SHP77 (cell line): ENCODE measurements at places on chromosomes 4 and X.

GRCh38 chrX:125005863-125006262, 313.8 kb upstream of the TEX13C start:
- no peak for DNase-seq

DNA sequence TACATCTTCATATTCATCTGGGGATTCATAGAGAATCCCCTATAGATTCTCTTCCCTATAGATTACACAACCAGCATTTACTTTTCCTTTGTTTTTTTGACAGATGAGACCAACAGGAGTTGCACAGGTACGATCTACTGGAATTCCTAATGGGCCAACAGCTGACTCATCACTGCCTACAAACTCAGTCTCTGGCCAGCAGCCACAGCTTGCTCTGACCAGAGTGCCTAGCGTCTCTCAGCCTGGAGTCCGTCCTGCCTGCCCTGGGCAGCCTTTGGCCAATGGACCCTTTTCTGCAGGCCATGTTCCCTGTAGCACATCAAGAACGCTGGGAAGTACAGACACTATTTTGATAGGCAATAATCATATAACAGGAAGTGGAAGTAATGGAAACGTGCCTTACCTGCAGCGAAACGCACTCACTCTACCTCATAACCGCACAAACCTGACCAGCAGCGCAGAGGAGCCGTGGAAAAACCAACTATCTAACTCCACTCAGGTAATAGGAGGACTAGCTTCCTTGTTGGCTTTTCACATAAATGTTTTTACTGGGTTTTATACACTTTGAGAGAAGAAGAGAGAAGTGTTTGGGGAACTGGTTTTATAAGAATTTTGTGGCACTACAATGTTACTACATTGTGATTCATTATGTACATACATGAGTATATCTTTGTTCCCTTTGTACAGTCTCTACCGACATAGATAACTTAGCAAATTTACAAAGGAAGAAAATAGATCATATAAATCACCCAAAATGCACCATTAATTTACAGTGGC, 137.2 kb downstream of the DIPK2B start:
- DNase-seq, result no peak

DNA sequence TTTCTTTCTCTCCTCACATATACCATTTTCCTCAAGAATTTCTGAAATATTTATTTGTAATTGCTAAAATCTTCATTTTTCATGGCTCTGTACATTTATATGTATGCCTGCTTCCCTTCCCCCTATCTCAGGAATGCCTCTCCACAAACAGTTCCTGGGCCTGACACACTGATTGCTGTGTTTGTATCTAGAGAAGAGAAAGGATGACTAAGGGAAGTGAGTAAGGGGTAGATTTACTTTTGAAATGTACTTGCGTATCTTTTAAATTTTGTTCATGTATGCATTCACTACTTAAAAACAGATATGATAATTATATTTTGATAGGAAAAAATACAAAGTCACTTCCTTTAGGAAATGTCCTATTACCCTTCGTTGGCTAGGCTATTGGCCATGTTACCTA, 790.8 kb downstream of the PCDH18 start:
- DNase-seq, result no peak

GRCh38 chrX:8204169-8204935, 33.3 kb upstream of the VCX2 start:
- no peak for DNase-seq

GRCh38 chrX:136214551-136214950, 36.6 kb downstream of the MAP7D3 start:
- no peak for DNase-seq

DNA sequence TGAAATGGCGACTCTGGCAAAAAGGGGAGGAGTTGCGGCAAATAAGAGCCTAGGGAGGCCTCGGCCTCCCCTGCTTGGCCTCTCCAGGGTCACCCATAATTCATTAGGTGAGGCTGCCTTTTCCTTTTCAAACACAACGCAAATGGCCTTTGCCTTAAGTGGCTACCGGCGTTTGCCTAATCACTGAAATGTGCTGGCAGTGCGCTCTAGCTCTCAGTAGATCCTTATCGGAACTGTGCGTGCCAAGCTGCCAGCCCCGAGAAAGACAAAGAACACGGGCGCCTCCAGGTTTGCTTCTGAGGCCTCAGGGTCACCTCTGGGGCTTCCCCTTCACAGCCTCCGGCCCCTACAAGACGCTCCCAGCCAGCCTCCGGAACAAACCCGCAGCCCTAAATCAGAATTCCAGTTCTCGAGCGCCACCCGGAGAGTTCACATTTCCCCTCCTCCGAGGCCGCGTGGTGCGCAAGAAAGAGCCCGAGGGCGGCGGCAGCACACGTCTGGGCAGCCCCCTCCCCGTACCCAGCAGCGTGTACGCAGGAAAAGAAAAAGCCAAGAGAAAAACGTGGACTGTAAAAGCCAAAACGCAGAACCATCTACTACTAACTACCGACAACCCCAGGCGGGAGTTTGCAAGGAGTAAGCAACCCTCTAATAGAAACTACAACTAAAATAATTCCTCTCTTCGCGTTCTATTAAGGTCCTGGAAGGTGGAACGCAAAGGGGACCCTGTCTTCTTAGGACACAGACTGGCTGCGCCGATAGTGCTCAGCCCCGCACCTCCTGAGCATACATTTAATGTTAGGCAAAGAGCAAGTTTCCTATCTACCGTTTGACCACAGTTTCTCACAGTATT, 76.5 kb upstream of the BCOR start:
- peak; percentile 18 for DNase-seq

- DNase-seq, result no peak
Measured at GRCh38 chr4:169416997-169417396, 146.2 kb upstream of the SH3RF1 start.

DNA sequence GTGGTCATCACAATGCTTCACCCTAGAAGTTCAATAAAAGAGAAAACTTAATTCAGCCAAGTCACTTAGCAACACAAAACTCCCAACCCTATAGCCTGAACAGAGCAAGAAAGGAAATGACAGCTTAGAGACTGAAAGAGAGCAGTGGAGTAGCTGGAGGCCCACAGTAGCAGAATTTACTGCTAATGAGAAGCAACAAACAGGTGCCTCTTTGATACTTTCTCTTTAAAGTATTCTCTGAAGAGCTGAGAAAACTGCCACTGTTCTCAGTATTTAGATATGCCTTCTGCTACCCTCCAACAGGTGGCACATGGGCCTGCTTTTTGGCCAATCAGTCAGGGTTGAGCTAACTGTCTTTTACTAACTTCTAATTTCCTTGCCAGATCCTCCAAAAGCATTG, 240.0 kb downstream of the GPC3 start:
- DNase-seq, result no peak
